Fibroblast of skin of back (primary cell): ENCODE measurements at places on chromosomes 5 and 9.

DNA sequence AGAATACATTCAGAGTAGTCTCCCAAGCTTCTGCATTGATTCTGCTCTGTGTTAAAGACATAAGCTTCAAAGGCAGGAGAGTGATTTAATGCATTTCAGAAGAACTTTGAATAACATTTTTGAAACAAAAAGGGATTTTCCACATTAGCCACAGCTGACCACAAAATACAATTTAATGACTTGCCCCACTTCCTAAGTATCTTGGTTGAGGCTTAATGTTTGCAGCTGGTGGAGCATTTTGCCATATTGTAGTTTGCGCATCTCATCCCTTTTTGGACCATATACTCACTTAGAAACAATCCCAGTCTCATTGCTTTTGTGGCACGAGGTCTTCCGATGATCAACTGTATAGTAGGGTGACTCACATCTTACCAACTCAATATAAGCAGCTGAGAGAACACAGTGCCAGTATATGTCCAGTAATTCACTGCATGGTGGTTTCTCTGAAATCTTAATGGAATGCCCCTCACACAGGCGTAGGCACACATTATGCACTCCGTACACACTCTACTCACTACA, 455.8 kb upstream of the PTGER4 start:
- peak; percentile 92 for DNase-seq

DNA sequence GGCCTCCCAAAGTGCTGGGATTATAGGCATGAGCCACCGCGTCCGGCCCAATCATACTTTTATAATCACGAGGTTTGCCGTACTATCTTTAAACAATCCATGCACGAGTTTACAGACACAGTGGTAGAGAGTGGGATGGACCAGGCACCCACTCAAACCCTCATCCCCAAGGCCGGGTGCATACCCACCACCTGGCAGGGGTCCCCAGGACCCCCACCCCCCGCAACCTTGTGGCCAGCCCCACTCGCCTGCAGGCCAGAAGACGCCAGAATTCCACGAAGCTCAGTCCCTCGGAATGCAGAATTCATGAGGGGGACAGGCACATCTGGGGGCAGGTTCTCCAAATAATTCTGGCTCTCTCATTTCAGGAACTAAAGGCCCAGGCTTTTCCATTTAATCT, 17.1 kb downstream of the NACC2 start:
- no peak for DNase-seq

- peak; percentile 61 for DNase-seq
Observed at GRCh38 chr5:172932313-172933017, 26.8 kb upstream of the RPL26L1 start.

GRCh38 chr5:27290172-27290571, 251.8 kb upstream of the CDH9 start:
- peak; percentile 4 for DNase-seq

GRCh38 chr5:140725799-140726471, 25.7 kb downstream of the ZMAT2 start:
- peak; percentile 94 for DNase-seq

GRCh38 chr5:103561685-103562452, 720 bp downstream of the NUDT12 start:
- no peak for DNase-seq

GRCh38 chr5:4941957-4942830, 197.9 kb upstream of the ADAMTS16 start:
- DNase-seq: no peak

DNA sequence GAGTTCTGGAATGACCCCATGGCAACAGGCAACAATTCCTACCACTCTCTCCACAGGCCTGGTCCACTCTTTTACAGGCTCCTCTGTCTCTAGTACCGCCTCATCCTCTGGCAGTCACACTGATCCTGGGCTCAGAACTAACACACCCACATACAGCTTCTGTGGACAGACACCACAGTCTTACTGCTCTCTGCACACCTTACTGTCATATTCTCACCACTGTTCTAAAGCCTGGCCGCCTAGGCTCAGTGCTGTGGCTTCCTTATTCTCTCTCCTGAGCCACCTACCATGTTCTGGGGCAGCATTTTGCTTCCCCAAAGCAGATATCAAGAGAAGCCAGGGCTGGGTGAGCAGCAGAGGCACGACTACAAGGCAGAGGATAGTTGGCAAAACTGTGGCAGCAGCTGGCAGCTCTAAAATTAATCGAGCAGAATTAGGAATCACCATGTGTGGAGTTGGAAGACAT, 14.8 kb downstream of the REEP5 start:
- DNase-seq: no peak

DNA sequence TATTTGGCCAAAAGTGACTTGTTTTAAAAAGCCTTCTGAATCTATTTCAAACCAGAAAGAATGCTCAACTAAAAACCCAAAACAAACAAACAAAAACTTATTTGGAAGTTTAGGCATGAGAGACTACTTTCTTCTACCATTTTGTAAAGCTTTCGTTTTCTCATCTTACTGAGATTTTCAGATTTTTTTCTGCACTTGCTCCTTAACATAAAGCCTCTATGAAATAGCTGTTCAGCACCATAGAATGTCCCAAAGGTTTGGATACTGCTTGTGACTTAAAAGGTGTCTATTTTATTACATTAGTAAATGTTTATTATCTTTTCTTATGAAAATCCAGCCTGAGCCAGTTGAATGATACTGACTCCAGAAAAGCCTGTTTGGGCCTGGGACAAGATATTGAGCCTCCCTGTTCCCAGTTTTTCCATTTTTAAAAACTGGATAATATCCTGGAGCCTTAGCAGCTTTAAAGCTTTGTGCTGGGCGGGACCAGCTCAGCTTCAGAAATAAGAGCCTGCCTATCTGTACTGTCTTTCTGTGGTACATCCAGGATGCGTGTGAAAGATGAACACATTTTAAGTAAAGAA, 292.6 kb downstream of the ZSWIM6 start:
- DNase-seq: no peak

DNA sequence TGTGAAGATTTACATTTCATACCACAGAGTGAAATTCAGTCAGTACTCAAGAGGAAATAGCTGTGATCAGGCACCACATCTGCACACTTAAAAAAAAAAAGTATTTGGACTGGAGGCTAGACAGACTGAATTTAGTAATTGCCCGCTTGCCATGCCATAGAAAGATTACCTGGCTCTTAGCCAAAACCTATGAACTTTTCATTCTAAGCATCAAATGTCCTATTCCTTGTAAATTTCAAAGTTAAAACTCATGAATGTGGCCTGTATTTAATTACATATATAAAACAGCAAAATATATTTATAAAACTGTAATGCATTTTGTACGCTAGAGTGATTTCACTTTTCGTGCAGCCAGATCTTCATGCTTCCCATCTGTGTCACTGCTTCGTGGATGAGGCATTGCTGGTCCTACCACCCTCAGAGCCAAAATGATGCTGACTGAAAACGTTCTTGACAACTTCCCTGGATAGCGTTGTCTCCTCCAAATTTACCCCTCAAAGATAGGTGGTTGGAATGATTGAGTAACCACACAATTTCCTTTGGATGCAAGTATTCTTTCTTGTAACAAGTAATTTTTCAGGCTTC, 447.9 kb upstream of the SGCD start:
- peak; percentile 91 for DNase-seq

GRCh38 chr5:94855543-94855942, 237.1 kb downstream of the SLF1 start:
- DNase-seq: no peak

- no peak for DNase-seq
Observed at GRCh38 chr5:158838781-158839180, 260.9 kb downstream of the EBF1 start.

GRCh38 chr5:67842806-67843205, 372.8 kb upstream of the PIK3R1 start:
- DNase-seq: peak; percentile 20

DNA sequence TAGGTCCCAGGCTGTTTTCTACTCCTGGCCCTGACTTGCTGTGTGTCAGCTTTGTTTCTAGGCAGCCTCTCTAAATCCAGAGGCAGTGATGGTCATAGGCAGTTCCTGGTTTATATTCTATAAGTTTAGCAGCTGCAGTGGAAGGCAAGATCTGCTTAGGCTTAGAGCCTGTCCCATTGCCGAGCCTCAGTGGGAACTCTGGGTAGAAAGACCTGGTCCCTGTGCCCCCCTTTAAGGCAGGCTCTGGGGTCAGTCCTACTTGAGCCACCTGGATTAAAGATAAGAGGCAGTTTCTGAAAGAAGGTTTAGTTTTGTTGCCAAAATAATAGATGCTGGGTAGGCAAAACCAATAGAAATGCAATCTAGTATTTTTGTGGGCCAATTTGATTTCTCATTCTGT, 13.6 kb downstream of the MCCC2 start:
- DNase-seq: no peak

DNA sequence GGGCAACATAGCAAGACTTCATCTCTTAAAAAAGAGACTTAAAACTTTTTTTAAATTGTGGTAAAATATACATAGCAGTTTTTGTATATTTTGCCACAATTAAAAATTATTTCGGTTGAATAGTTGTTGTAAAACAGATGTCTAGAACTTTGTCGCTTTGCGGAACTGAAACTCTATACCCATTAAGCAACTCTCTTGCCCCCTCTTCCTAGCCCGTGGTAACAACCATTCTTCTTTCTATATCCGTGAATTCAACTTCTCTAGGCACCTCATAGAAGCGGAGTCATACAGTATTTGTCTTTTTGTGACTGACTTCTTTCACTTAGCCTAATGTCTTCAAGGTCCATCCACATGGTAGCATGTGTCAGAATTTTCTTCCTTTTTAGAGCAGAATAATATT, 43.3 kb downstream of the SPARC start:
- no peak for DNase-seq

DNA sequence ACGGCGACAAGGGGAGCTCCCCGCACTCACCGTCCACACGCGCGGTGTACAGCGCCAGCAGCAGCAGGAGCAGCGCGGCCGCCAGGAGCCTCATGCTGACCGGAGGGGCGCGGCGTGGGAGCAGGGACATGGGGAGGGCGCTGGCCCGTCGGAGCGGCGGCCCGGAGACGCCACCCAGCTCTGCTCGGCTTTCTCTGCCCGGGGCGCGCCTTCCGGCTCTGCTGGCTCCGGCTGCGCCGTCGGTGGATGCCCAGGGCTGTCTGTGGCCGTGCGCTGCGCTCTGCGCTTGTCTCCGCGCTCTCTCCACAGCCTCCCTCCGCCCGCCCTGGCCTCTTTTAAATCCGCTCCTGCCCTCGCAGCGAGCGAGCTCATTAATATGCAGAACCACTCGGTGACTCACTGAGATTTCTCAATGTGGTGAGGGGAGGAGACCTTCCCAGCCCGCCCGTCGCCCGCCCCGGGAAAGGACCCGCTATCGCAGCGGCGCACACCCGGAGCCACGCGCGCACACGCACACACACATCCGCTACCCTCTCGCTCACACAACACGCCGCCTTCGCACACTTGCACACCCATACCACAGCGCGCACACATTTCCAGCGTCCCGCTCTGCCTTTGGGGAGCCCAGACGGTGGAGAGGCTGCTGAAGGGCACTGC, at the start of gene CXCL14:
CXCL14 (minus strand) TSS at position 307 of the 657 bp plus-strand sequence; CDS start at position 94, 213 bp downstream.
- DNase-seq: peak; percentile 80

- peak; percentile 96 for DNase-seq
Observed at GRCh38 chr5:141821430-141821925, 56.7 kb downstream of the PCDH1 start.

DNA sequence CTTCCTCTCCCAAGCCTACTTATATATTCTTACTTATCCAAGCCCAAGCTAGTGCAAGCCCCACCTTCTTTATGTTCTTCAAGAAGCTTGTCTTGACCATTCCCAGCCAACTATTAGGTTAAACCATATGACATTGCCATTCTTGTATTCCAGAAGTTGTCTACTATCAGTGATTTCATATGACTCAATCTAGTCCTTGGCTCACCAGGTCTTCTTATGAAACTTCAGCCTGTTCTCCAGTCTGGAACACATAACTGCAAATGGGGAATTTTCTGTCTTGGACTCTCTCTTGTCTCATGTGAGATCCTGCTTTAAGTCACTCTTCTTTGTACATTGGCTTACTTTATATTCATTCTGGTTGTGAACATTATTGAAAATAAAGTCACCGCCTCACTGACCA, 130.7 kb downstream of the TTLL11 start:
- peak; percentile 11 for DNase-seq

- DNase-seq: no peak
Observed at GRCh38 chr5:134099939-134100282, 14.6 kb upstream of the TCF7 start.
